Hypothalamus (tissue), 51 donors: ENCODE measurements at places on chromosomes 2 and 18.

- no peak for DNase-seq
Observed at GRCh38 chr2:57884281-57884680, 162.3 kb upstream of the VRK2 start.

DNA sequence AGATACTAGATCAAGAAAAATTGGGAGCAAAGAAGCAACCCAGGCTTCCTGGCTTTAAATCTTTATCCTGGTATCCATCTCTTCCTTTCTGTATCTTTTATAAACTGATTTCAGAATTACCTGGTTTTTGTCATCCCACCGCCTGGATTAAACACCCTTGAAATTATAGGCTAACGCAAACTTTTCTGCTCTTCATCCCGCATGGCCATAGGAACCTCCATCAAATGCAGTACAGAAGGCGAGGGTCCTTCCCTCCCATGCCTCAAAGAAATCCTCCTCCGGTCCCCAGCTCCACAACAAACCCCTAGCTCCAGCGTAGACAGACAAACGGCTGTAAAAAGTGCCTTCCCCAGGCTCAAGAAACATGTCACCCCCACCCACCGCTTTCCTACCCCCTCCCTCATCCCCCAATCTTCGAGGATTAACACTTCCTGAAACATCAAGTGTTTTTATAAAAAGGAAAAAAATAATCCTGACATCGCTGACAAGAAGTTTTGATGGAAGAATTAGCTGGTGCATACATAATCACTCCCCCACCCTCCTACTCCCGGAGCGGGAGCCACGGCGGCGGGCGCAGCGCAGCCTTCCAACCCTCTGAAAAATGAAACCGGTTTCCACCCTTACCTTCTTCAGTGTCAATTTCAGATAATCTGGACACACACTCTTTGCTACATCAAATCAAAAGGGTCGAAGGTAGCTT, 7.6 kb downstream of the DLX1 start:
- no peak for DNase-seq

GRCh38 chr2:230866756-230867523, 2.2 kb downstream of the ITM2C start:
- peak; percentile 76 for DNase-seq

- no peak for DNase-seq
Observed at GRCh38 chr2:42928692-42929545, 136.5 kb upstream of the HAAO start.

DNA sequence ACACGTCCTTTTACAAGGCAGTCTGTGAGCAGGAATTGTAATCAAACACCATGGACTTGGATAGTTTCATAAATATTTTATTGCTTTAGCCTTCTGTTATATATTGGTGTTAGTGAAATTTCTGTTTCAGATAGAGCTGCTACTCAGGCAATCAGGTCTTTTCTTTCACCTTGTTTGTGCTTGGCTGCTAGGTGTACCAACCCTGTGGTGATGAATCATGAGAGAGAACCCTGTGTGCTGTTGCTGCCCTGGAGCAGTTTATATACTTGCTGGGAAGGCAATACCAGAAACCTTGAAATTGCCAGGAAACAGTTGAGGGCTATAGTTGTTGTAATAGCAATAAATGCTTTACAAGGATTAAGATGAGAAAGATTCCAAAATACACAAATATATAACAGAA, 84.5 kb downstream of the FSHR start:
- DNase-seq: no peak

GRCh38 chr2:207202645-207203044, 36.9 kb upstream of the KLF7 start:
- DNase-seq: no peak

DNA sequence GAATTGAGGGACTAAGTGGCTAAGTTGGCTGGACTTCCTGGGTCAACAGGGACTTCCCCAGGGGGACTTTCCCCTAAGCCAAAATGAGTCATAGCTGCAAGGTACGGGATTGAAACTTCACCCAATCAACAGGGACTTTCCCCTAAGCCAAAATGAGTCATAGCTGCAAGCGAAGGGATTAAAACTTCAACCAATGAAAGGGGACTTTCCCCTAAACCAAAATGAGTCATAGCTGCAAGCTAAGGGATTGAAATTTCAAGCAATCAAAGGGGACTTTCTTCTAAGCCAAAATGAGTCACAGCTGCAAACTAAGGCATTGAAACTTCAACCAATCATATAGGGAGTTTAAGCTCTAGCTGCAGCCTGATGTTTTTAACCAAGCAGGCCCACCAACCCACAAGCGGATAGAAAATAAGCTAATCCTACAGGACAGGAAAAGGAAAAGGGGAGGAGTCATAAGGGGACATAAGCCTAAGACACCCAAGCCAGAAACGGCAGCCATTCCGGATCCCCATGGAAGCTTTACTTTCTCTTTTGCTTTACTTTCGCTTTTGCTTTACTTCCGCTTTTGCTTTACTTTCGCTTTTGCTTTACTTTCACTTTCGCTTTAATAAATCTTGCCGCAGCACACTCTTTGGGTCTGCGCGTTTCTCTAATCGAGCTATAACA, 1375.4 kb upstream of the CELF4 start:
- no peak for DNase-seq

DNA sequence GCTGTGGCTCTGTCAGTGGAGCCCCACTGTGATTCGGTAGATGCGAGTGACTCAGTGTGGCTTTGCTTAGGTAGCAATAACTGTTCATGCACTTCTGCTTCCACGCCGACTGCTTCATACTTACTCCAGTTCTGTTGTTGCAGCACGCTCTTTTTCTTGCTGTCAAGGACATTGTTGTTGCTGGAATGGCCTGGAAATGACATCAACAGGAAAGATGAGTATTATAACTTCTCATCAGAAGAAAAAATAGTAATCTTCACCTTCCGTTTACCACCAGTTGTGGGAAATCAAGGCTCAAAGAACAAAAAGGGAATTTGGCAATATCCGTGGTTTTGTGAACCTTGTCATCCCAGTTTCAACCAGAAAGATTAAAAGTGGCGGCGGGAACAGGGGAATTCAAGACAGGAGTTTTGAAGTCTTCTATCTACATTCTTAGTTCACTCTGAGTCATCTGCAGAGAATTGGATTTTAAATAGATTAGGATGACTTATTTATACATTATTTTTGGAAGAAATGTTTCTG, 8.3 kb downstream of the TM4SF20 start:
- DNase-seq: no peak

DNA sequence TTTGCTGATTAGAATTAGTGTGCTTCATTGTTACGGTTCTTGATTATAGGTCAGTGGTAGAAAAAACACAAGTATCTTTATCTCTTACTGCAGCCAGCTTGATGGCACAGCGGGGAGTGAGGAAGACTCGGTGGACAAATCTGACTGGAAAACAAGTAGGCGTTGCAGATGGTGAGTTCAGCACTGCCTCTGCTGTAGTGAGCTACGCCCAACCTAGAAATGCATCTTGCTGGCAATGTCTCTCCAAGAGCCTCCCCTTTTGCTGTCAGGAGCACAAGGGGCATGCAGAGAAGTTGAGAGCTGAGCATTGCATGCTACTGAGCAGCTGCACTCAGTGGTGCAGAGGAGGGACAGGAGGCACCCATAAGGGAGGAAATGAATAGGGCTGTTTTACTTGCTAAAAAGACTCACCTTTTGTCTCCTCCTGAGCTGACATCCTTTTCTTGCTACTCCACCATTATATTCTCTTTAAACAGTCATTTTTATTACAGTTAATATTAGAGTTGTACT, 977.3 kb upstream of the ACVR2A start:
- DNase-seq: no peak

DNA sequence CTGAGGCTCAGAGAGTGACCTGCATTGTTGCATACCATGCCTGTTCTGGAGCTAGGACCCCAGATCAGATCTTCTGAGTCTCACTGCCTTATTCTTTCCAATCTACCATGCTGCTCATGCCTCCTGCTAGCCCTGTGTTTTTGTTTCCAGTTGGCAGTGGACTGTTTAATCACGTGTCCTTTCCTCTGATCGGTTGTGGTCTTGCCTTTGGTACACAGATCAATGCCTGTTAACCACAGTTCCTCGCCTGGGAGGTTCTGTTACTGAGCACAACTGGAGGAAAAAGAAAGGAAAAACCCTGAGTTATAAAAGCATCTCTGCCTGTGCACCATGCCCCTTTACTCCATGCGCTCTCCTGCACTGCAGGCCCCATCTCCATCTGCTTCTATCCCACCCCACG, 329.1 kb downstream of the SETBP1 start:
- no peak for DNase-seq

GRCh38 chr2:43240766-43241150, 14.4 kb upstream of the ZFP36L2 start:
- no peak for DNase-seq

- no peak for DNase-seq
Observed at GRCh38 chr18:46211816-46212215, 107.6 kb downstream of the HAUS1 start.

DNA sequence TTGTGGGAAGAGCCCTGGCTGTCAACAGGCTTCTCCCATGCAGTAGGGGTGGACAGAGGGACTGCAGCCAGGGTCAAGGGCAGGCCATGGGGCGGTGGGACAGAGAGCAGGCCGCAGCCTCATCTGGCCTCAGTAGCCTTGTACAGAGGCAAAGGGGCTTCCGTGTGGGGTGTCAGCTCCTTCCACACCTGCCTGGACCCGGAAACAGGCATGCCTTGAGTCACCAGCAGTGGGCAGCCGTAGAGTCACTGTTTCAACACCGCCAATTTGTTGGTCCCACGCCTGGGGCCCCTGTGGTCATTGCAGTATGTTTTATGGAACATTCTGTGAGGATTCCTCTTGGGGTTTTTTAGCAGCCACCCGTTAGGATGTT, 173.0 kb downstream of the SMAD7 start:
- no peak for DNase-seq

DNA sequence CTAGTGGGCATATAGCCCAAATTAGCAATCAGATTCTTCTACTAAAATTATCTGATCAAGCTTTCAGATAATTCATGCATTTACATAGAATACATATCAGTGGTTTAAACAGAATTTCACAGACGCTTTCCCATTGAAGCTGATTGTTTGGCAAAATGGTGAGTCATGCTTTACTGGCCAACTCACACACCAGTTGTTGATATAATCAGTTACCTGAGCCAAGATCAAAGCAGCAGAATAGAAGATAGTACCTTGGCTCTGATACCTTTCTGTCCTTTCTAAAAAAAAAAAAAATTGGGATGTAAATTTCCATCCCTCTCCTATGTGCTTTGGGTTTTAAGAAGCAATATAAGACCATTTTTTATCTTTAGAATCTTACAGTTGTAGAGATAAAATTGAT, 178.0 kb downstream of the MCFD2 start:
- no peak for DNase-seq

- DNase-seq: no peak
Observed at GRCh38 chr2:65357959-65358294, 74.5 kb downstream of the SPRED2 start.

- no peak for DNase-seq
Observed at GRCh38 chr2:236075802-236076201, 92.4 kb downstream of the GBX2 start.

- no peak for DNase-seq
Observed at GRCh38 chr2:19356545-19357401, 1.6 kb downstream of the OSR1 start.

- DNase-seq: no peak
Observed at GRCh38 chr18:42532119-42532518, 577.1 kb downstream of the PIK3C3 start.

DNA sequence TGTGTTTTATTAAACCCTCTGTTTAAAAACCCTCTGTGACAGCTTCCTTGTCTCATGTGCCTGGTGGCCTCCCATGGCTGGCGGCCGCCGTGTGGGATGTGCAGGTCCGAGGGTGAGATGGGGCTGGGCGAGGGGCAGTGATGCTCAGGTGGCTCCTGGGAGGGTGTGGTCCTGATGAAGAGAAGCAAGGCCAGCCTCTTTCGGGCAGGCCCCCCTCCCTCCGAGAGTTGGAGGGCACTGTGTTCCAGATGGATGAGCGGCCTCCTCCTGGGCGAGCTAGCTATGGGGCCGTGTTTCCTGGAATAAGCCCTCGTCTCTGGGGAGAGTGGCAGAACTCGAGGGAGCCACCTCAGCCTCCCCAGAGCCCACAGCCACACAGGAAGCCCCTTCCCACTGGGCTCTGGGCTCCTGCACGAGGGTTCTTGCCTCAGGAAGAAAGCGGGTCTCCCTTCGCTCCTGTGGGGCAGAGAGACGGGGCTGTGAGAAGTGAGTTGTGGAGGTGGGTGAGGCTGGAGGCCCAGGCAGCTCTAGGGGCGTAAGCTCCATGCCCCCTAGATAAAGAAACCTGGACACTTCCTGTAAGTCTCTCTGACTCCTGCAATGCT, 72.1 kb downstream of the ASB1 start:
- no peak for DNase-seq

GRCh38 chr2:54497763-54498680, 41.9 kb downstream of the SPTBN1 start:
- no peak for DNase-seq

DNA sequence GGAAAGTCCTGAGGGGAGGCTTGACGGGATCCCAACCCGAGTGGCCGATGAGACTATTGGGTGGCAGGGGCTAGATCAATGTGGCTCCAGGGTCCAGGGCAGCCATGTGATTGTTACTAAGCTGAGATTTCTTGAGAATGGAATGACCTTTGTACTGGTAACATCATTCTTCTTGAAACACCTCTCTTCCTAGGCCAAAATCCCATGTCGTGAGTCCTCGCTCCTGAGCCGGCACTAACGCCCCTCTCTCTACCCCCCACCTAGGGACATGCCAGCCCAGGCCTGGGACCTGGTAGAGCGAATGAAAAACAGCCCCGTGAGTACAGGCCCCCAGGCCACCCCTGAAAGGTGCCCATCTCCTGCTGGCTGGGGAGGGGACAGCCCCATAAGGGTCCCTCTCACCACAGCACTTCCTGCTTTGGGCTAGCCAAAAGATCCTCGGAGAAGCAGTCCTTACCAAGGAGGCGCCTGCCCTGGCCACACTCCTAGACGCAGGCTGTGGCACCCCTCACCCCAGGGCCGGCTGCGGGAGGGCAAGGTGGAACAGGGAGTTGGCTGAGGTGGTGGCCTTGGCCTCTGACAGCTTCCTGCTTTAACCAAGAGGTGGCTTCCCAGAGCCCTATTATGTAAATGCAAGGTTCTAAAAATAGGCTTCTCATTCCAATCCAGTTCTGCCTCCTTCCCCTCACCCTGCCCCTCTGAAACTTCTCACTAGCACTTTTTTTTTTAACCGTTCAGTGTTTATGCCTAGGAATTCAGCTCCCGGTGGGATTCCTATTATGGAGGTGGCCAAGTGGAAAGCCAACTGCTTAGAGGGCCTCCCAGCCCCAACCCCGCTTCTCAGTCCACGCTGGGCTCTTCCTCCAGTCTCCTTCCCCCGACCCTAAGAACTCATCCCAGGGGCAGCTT, 126.6 kb upstream of the PPP1CB start:
- no peak for DNase-seq

DNA sequence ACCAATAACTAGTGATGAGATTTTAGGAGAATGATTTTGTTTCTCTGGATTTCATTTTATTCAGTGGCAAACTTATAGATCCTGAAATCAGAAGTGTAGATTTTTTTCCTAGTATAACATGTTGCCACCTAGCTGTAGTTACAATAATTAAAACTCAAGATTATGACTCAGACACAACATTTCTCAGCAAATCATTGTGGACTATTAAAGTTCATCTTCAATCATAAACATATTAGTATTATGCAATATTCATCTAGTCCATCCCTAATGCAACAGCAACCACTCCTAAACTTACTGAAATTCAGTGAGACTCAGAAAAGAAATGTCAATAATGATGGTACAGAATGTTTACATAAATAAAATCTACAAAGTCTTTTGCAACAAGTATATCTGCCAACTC, 51.3 kb downstream of the USP34 start:
- no peak for DNase-seq

- no peak for DNase-seq
Observed at GRCh38 chr18:79919089-79919488, 32.4 kb downstream of the SLC66A2 start.
